ENCODE measurements at places on chromosomes 12 and 14.

GRCh38 chr12:53255996-53256395 lies 12.1 kb upstream of the ESPL1 start:
- DNase-seq: no peak

DNA sequence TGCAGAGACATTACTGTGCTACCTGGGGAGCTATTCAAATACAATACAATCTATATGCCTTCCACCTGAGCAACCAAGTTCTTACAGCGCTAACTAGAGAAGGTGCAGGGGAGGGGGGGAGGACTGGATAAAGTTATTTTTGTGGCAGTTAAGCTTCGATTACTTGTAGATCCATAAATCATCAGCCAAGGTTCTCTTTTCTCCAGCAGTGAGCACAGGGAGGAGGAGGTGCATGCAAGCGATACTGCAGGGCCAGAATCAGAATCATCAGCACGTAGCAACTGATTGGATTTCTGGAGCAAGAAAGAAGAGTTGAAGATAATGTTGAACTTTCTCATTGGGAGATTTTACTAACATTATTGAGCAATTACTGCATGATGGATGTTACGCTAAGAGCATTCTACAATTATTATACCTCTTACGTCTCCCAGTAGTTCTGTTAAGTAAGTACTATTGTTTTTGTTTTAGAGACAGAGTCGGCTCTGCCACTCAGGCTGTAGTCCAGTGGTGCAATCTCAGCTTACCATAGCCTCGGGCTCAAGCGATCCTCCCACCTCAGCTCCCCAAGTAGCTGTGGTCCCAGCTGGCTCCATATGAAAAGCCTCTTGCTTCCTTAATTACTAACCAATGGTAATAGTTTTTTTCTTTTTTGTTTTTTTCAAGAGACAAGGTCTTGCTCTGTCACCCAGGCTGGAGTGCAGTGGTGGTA lies 74.6 kb upstream of the EEA1 start:
- DNase-seq: no peak

DNA sequence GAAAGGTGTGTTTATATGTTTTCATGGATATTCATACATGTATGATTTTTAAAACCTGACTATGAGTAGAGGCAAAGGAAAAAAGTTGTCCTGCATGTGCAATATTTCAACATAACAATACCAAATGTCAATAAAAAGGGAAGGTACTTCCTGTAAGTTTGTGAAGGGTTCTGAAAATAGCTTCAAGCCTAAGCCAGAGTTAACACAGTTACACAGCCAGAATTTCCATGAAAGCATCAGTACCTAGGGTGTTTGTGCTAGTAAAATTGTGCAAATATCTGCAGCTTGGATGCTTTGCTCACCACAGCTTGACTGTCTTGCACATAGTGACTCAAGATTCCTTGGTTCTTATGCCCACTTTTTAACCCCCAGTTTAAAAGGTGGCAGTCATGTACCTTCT lies 193.1 kb upstream of the FAR2 start:
- no peak for DNase-seq

GRCh38 chr14:34064349-34064748 lies 113.5 kb upstream of the EGLN3 start:
- peak; percentile 81 for DNase-seq

DNA sequence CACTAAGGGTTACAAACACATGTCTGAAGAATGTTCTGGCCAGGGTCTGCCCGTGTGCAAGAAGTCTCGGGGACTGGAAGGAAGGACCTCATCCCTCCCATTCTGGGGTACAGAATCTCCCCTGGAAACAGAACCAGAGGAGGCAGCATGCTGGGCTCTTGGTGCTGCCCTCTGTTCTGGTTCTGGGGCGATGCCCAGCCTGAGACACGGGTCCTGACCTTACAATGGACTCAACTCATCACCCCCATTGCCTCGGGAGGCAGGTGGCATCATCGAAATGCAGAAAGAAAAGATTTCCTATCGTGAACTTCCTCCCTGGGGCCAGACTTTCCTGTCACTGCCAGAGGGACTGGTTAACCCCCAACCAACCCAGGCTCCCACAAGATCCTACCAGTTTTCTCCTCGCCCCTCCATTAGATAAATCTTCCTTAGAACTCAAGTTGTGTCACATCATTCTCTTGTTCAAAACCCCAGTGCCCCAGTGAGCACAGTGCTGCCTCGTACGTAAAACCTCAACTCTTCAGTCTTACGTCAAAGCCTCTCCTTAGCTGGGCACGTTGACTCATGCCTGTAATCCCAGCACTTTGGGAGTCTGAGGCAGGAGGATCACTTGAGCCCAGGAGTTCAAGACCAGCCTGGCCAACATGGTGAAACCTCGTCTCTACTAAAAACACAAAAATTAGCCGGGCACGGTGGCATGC lies 52.1 kb downstream of the PSMA6 start:
- DNase-seq: no peak

DNA sequence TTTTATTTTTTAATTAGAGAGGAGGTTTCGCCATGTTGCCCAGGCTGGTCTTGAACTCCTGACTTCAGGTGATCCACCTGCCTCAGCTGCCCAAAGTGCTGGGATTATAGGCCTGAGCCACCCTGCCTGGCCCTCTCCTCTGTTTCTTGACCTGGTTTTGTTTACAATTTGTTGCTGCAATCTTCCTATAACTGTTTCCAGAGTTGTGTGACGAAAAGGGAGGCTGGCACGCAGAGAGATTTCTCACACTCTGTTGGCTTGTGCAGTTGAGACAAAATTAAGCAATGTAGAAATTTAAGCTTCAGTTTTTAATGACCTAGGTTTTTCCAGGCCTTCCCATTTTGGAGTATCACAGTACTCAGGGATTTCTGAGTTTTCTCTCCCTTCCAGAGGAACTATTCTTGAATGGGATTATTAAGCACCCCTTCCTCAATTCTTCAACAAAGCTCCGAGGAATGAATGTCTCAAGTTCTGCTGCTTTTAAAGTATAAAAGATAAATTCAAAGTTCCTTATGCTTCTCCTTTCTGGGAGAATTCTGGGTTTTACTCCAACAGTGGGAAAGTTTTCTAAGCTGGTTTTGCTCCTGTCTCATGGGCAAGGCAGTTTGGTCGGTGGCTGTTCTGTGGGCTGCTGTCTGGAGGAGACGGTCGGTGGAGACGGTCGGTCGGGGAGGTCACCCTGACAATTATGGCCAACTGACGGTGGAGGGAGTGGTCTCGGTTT lies 20.4 kb upstream of the FOS start:
- peak; percentile 82 for DNase-seq

- DNase-seq: no peak
Measured at GRCh38 chr12:8453021-8453513, 2.7 kb upstream of the CLEC6A start.

DNA sequence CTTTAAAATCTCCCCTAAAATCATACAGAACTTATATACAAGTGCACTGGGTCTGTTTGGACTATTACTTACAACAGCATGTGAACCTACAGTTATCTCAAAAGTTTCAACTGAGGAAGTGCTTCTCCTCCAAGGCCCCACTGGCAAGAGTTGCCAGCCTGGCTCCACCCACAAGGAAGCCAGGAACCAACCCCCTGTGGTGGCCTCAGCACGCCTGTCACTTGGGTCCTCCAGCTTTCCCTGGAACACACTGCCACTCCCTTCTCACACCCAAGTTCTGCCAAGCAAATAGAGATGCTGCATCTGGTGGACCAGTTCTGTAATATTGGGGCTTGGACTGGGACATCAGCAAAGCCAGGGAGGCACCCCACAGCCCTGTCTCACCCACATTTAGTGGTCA lies 115.4 kb downstream of the GCH1 start:
- no peak for DNase-seq

DNA sequence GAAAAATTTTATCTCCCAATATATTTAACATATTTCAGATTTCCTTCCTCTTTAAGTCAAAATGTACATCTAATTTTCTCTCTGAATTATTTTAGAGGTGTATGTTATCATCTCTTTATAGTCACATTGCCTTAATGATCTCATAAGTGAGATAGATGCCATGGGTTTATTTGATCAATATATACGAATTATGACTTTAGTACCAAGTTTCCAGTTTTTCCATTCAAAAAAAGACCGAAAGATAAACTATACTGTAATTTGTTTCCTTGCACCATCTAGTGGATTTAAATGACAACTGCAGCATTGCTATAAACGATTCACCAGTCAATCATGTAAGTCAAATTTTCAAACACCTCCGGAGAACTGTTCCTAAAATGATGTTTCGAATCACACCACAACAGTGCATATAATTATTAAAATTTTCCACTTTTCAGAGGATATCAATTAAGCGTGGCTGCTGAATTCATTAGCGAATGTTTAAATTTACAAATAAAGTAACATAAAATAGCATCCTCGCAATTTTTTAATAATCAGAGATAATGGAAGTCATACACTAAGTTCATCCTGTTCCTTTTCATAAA lies 419 bp upstream of the ATXN7L3B start:
- DNase-seq: no peak

DNA sequence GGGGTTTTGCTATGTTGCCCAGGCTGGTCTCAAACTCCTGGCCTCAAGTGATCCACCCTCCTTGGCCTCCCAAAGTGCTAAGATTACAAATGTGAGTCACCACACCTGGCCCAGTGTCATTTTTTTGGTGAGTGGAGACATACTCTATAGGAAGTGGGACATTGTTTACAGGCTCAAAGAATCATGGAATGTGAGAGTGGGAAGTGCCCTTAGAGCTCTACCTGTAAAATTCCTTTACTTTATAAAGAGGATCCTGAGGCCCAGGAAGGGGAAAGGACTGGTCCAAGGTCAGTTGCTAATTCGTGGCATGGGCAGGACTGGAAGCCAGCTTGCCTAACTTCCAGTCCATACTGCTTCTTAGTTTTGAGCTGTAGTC lies 8.7 kb upstream of the ADCK1 start:
- no peak for DNase-seq

DNA sequence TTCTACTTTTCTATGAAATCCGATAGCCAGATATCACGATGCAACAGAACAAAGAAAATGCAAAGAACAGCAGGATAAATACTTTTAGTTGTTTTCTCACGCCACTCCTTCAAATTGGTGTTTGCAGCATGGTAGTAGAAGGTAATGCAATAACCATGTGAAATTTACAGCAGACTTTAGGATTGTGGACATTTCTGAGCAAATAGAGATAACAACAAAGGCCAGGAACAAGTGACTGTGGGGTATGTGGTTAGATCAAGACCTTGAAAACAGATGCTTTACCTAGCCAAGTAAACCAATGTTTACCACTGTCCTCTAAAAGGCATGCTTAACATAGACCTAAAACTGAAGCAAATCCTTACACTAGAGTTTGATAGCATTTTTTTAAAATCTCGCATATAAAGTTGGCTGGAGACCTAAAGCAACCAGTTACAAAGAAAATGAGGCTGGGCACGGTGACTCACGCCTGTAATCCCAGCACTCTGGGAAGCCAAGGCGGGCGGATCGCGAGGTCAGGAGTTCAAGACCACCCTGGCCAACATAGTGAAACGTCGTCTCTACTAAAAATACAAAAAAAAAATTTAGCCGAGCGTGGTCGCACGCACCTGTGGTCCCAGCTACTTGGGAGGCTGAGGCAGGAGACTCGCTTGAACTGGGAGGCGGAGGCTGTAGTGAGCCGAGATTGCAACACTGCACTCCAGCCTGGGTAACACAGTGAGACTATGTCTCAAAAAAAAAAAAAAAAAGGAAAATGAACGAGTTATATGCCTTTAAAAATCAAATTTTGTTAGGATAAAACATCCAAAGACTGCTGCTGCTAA lies 123.2 kb upstream of the FOXN3 start:
- no peak for DNase-seq

DNA sequence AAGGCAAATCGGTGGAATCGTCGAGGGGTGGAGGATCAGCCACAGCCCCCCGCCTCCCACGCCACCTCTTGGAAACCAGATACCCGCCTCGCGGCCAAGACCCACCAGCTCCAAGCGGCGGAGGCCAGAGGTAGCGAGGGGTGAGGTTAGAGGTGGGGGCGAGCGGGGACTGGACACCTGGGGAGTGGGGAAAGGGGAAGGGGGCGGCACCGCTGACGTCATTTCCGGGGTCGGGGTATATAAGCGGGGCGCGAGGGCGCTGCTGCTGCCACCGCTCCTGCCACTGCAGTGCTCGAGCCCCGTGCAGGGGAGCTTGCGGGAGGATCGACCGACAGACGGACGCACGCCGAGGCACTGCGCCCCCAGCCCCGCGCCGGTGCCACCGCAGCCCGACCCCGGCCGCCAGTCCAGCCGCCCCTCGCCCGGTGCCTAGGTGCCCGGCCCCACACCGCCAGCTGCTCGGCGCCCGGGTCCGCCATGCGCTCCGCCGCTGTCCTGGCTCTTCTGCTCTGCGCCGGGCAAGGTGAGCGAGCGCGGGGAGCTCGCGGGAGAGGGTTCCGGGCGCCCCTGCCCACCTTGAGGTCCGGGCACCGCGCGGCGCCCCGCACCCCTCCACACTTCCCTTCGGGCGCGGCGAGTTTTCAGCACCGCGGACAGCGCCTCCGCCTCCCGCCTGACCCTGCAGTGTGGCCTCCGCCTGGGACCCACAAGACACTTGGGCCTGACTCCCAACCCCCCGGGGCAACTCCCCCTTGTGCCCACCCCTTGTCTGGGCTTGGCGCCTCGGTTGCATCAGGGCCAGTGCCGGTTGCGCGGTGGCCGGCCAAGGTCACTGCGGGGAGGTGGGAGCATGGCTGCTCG lies at the start of gene CHGA:
TSS of gene CHGA (plus strand) at position 268 of the 861 bp plus-strand sequence. CDS start at position 478, 210 bp downstream.
- no peak for DNase-seq

DNA sequence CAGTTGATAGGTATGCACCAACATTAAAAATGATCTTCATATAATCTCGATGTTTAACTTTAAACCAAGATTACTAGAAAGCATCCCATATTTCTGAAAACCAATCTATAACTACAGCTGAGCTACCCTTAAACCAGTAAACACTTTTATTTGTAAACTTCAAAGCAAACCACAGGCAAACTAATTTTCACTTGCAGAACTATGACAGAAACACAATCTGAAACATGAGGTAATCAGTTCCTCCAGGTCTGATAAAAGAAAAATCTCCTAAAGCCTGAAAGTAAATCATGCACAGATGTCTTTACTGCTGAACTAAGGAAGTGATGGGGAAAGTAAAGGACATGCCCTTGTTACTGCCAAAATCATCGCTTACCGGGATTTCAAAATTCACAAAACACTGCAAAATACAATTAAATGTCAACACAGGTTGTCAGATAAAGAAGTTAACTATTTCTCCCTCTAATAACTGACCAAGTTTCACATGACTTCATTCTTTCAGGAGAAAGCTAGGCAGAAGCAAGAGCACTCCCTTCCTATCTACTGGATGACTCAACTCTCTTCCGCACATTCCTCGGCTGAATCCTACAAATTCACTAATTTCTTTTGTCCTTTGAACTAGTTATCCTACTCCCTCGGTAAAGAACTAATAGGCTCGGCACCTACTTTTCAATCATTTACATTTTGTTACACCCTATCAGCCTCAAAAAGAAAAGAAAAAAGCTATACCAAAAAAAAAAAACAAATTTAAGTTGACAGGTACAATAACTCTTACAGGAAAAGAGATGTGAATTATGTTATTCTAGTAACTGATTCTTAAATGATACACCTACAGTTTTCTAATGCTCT lies 1.4 kb downstream of the EEA1 start:
- no peak for DNase-seq

DNA sequence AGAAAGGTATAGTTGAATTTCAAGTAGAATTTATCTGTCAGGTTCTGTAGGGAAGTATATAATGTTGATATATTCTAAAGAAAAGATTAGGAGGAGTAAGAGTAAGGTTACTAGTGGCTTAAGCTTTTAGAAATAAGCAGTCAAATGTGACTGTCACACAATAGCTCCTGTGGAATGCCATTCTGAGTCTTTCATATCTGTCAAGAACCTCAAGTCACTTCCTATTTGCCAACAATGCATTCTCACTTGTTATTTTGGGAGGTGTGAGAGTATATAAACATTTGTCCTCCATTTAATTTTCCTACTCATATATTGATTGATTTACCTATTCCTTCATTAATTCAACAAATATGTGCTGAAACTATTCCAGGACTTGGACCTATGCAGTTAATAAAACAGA lies 11.7 kb downstream of the CLEC9A start:
- DNase-seq: no peak

Data from tibial artery (tissue), 4 donors.